H7 (cell line): ENCODE measurements at places on chromosomes 16 and 17. TPM values are rescaled to one million over a fixed set of nuclear protein-coding genes. Genes with fewer than 3 reads are reported as not detected.

- DNase-seq = peak; percentile 95
Observed at GRCh38 chr16:87461466-87461991, 31.3 kb downstream of the ZCCHC14 start.

DNA sequence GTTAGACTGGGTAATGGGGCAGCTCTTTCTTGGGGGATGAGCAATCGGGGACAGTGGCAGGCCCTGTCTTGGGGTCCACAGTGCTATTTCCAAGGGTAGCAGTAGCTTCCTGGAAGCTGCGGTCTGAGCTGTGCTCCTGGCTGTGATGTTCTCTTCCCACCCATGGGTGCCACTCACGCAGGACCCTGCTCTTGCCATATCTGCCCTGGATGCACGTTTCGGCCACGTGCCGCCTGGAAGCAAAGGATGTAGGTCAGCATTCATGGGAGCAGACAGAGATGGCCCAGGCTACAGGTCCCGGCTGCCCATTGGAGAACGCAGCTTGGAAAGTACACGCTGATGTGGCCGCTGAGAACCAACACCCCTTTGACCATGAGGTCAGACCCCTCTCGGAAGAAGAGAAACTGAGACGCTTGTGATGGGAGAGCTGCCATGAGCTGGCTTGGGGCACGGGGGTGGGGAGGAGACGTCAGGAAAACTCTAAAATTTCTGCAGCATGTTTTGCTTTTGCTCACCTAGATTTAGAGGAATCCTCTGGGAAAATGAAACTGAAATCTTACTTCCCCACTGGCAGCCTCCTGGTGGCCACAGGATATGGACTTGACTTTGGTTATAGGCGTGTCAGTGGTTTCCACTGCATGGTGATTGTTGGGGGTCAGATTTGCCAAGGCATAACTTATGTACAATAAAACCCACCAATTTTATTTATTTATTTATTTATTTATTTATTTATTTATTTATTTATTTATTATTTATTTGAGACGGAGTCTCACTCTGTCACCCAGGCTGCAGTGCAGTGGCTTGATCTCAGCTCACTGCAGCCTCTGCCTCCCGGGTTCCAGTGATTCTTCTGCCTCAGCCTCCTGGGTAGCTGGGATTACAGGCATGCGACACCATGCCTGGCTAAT is 36.2 kb upstream of the IRF8 start:
- DNase-seq = no peak

DNA sequence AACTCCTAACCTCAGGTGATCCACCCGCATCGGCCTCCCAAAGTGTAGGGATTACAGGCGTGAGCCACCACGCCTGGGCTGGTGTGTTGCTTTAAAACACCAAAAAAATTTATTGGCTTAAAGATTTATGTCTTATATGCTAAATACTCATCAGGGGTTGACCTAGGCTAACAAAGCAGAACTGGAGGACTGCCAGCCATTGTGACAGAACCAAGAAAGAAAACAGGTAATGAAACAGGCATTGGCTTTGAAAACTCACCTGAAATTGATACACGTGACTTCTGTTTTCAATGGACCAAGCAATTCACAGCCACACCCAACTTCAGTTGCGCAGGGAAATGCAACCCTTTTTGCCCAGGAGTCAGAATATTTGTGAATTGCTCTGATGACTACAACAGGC is 4.9 kb upstream of the PHAF1 start:
- no peak for DNase-seq

GRCh38 chr16:57798267-57798810 is 4.0 kb downstream of the KIFC3 start:
- DNase-seq = no peak

DNA sequence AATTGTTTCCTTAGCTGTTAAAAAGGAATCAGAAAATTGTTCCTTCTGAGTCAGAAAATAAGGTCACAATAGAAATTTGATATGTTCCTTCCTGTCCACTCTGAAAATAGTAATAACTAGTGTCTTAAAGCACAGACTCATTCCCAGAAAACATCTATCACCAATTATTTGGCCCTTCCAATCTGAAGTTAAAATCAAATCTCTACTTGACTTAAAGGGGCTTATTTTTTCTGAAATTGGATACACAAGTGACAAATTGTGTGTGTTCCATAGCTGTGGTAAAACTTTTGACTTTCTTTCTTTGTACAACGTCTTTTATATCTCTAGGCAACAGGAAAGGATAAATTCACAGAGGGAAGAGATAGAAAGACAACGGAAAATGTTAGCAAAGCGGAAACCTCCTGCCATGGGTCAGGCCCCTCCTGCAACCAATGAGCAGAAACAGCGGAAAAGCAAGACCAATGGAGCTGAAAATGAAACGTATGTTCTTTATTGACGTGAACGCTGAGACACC is 54.5 kb upstream of the MRC2 start:
- DNase-seq = no peak

DNA sequence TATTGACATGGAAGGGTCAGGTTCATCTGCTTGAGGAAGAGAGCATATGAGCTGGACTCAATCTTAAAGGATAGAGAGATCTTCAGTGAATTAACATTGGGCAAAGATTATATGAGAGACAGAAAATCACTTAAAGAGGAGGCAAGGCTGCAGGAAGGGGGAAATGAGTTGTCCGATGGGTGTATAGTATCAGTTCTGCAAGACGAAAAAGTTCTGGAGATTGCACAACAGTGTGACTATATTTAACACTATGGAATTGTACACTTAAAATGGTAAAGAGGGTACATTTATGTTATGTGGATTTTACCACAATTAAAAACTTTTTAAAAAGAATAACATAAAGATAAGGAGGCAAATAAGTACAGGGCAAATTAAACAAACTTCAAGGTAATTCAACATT is 80.7 kb downstream of the HELZ start:
- DNase-seq = no peak

CEMP1 gene
- total RNA-seq = not detected in 2 replicates

- no peak for DNase-seq
Observed at GRCh38 chr16:191831-192230, 11.6 kb downstream of the HBQ1 start.

DNA sequence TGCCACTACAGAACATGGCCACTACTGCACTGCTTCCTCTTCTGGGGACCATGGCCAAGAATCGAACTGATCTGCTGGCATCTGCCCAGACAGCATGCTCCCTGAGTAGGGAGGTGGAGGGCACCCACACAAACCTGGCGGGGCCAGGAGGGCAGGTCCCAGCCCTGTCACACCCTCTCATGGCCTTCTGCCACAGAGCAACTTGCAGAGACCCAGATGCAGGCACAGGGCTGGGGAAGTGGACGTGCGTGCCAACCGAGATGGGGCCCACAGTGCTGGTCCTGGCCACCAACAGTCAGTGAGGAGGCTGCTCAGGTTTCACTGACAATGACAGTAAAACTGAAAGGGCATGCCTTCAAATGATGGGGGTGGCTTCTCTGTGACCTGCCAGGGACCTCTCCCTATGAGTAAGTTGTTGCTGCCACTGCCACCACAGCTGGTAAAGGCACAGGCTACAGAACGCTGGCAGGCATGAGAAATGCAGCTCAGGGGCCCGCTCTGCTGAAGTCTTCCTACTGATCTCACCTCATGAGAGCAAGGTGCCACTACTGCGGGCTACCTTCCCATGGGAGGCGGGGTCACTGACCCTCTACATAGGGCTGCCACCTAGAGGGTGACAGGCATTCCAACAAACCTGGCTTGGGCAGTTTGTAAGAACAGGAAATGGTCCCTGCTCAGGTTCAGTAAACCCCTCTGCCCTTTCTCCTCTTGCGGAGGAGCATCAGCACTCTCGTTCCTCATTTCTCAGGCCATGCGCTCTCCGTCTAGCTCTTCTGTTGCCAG is 15.5 kb downstream of the HIC1 start:
- DNase-seq = peak; percentile 82
